ENCODE measurements at places on chromosomes 11 and 22.

GRCh38 chr11:44766112-44766971 lies 39.6 kb downstream of the TSPAN18 start:
- no peak overlapping the region for H3K4me3 ChIP-seq
- H3K27ac ChIP-seq, result no peak overlapping the region
- no peaks in the 10 kb centered on the region for H3K36me3 ChIP-seq
- no peaks in the 10 kb centered on the region for H3K27me3 ChIP-seq
- peaks cover 15% of the 10 kb centered on the region for H3K4me1 ChIP-seq

- no peaks in the 10 kb centered on the region for H3K27me3 ChIP-seq
- H3K4me3 ChIP-seq, result no peak overlapping the region
- H3K36me3 ChIP-seq, result no peaks in the 10 kb centered on the region
- DNase-seq, result no peak
- H3K4me1 ChIP-seq, result no peaks in the 10 kb centered on the region
Measured at GRCh38 chr11:93654226-93654625, 7.3 kb upstream of the CEP295 start.

DNA sequence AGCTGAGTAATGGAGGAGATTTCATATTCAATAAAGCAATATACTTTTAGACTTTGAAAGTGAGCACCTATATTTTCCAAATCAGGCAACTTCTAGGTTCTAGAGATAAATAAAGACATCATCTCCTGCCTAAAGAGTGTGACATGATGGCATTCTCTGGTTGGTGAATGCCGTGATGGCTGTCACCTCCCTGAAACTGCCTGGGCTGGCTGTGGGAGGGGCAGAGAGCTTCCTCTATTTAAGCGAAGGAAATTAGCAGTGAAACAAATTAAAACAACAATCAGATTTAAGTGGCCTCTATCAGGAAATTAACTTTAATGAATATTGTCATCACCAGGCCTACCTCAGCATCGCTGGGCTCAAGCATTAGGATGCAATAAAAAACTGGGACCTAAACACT lies 113.9 kb downstream of the ARL14EP start:
- H3K4me3 ChIP-seq, result no peak overlapping the region
- DNase-seq, result no peak
- no peaks in the 10 kb centered on the region for H3K27me3 ChIP-seq
- H3K27ac ChIP-seq, result no peak overlapping the region
- H3K4me1 ChIP-seq, result no peaks in the 10 kb centered on the region
- H3K36me3 ChIP-seq, result no peaks in the 10 kb centered on the region

GRCh38 chr11:126165311-126165720 lies 46.1 kb downstream of the RPUSD4 start:
- no peak overlapping the region for H3K4me3 ChIP-seq
- peak; percentile 38 for DNase-seq
- no peaks in the 10 kb centered on the region for H3K27me3 ChIP-seq
- H3K36me3 ChIP-seq, result no peaks in the 10 kb centered on the region
- peaks cover 10% of the 10 kb centered on the region for H3K4me1 ChIP-seq

GRCh38 chr11:121670805-121671282 lies 218.1 kb upstream of the SORL1-AS1 start:
- no peaks in the 10 kb centered on the region for H3K4me1 ChIP-seq
- H3K27me3 ChIP-seq, result no peaks in the 10 kb centered on the region
- no peak for DNase-seq
- no peak overlapping the region for H3K27ac ChIP-seq
- no peak overlapping the region for H3K4me3 ChIP-seq
- no peaks in the 10 kb centered on the region for H3K36me3 ChIP-seq

- H3K4me1 ChIP-seq, result no peaks in the 10 kb centered on the region
- no peak overlapping the region for H3K27ac ChIP-seq
- no peak for DNase-seq
- H3K4me3 ChIP-seq, result no peak overlapping the region
- no peaks in the 10 kb centered on the region for H3K36me3 ChIP-seq
Measured at GRCh38 chr11:120220747-120221037, 9.9 kb downstream of the OAF start.

- no peak overlapping the region for H3K27ac ChIP-seq
- no peak for DNase-seq
- H3K4me3 ChIP-seq, result no peak overlapping the region
- no peaks in the 10 kb centered on the region for H3K27me3 ChIP-seq
Measured at GRCh38 chr22:32596471-32596870, 121.9 kb downstream of the FBXO7 start.

DNA sequence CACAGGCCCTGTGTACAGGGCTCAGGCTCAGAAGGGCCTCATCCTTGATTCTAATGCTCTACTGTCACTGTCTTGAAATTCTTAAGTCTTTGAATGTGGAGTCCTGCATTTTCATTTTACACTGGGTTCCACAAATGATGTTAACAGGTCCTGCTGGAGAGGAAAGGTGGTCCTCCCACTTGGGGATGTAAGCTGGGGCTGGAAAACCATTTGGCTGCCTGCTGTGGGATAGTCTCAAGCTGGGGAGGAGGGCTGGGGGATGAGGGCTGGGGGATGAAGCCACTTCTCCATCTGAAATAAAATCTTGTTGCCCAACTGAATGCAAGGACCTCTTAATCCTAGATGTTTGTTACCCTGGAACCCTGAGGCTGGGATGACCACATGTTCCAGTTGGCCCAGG lies 423.0 kb downstream of the TENM4 start:
- H3K27me3 ChIP-seq, result no peaks in the 10 kb centered on the region
- no peak for DNase-seq
- no peak overlapping the region for H3K4me3 ChIP-seq

DNA sequence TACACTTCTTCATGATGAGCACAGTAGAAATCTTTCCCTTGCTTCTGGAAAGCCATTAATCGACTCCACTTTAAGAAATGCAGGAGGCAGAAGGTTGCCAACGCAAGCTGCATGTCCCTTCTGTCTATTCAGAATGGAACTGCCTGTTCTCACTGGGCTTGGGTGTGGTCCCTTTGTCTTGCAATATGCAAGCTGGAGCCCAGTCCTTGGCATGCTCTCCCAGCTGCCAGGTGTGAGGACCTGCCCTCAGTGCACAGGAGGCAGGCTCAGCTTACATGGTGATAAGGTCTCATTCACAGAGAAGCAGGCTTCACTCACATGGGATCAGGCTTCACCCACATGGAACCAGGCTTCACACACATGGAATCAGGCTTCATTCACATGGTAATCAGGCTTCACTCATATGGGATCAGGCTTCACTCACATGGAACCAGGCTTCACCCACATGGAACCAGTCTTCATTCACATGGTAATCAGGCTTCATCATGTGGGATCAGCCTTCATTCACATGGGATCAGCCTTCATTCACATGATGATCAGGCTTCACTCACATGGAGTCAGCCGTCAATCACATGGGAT lies 59.2 kb upstream of the USP47 start:
- H3K4me3 ChIP-seq, result no peak overlapping the region
- H3K27me3 ChIP-seq, result no peaks in the 10 kb centered on the region
- no peaks in the 10 kb centered on the region for H3K4me1 ChIP-seq
- H3K36me3 ChIP-seq, result no peaks in the 10 kb centered on the region
- H3K27ac ChIP-seq, result no peak overlapping the region

- no peaks in the 10 kb centered on the region for H3K4me1 ChIP-seq
- no peaks in the 10 kb centered on the region for H3K27me3 ChIP-seq
- no peak for DNase-seq
- H3K36me3 ChIP-seq, result peaks cover 3% of the 10 kb centered on the region
- H3K27ac ChIP-seq, result no peak overlapping the region
Measured at GRCh38 chr11:43853781-43854180, 26.9 kb upstream of the ALKBH3 start.

DNA sequence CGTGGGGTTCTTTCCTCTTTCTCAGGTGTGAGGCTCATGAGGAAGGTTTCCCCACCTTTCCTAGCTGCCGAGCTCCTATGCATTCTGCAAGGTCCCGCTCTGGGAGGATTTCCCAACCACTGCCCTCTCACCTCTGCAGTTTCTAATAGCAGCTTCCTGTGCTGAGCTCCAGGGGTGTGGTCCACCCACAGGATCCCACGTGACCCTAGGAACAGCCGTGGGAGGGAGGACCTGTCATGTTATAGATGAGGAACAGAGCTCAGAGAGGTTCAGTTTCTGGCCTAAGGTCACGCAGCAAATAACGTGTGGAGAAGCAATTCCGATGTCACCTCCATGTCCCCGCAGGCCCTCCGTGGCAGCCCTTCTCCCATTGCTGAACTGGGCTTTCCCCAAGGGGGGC lies 38.5 kb downstream of the FLRT1 start:
- no peak overlapping the region for H3K4me3 ChIP-seq
- no peak for DNase-seq
- H3K27me3 ChIP-seq, result peaks cover 42% of the 10 kb centered on the region
- no peak overlapping the region for H3K27ac ChIP-seq

- peaks cover 66% of the 10 kb centered on the region for H3K27me3 ChIP-seq
- H3K4me3 ChIP-seq, result no peak overlapping the region
- no peak for DNase-seq
- no peaks in the 10 kb centered on the region for H3K36me3 ChIP-seq
Measured at GRCh38 chr11:124736736-124737135, 3.0 kb upstream of the NRGN start.

GRCh38 chr11:21909145-21909544 lies 283.7 kb upstream of the ANO5 start:
- H3K4me1 ChIP-seq, result no peaks in the 10 kb centered on the region
- H3K27ac ChIP-seq, result no peak overlapping the region
- no peak for DNase-seq
- peaks cover 1% of the 10 kb centered on the region for H3K27me3 ChIP-seq
- H3K4me3 ChIP-seq, result no peak overlapping the region

DNA sequence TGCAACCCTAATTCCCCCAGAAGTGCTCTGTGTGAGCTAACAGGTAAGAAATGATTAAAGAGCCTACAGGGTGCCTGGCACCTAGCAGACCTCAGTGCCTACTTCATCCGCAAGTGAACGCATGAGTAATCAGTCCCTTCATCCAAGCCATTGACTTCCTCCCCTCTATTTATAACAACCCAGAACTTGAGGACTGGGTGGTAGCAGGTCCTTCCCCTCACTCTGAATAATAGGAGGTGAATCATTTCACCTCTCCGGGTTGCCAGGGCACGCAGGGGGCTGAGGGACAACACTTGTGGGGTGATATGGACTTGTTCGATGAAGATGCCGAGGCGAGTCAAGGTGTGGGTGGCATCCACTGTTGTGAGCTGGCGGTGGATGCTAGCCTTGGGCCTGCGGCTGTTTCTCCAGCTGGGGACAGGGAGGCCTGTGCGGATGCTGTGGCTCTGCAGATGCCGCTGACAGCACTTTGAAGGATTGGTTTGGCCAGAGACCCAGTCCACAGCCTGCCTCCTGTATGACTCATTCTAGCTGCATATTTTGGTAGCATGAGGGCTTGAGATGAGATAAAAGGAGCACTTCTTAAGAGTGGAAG lies 11.7 kb upstream of the SORL1-AS1 start:
- no peak overlapping the region for H3K4me3 ChIP-seq
- no peaks in the 10 kb centered on the region for H3K36me3 ChIP-seq
- 0 out of 2 replicates have a peak overlapping the region, but pooled peaks have one; percentile 1 for H3K27ac ChIP-seq
- H3K4me1 ChIP-seq, result peaks cover 32% of the 10 kb centered on the region

DNA sequence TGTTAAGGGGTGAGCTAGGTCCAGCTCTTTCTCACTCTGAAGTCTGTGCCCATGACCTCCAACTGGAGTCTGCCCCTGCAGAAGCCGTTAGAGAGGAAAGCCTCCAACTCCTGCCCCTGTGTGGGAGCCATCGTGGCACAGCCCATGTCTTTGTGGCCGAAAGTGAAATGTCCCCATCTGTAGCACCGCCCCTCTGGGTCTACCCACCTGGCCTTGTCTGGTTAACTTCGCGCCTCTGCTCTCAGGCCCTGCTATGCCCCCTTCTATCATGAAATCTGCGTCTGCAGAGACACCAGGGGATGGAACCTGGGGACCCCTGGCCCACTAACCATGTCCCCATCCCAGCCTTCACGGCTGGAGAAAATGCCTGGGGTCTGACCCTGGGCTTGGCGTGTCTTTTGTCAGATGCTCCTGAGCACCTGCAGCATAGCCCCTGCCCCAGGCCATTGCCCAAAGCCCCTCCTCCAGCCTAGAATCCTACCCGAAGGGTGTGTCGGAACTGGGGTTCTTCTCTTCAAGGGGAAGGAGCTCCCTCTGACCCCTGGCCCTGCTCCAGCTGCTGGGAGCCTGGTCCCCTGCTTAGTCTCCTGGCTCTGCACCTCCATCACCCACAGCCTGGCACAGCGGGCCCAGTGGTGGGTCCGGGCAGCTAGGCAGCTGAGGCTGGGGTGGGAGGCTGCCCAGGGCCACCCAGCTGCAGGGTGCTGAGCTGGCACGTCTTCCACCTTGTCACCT lies 35.8 kb upstream of the HMOX1 start:
- no peak for DNase-seq
- no peak overlapping the region for H3K27ac ChIP-seq
- H3K27me3 ChIP-seq, result no peaks in the 10 kb centered on the region
- no peak overlapping the region for H3K4me3 ChIP-seq
- H3K4me1 ChIP-seq, result no peaks in the 10 kb centered on the region

DNA sequence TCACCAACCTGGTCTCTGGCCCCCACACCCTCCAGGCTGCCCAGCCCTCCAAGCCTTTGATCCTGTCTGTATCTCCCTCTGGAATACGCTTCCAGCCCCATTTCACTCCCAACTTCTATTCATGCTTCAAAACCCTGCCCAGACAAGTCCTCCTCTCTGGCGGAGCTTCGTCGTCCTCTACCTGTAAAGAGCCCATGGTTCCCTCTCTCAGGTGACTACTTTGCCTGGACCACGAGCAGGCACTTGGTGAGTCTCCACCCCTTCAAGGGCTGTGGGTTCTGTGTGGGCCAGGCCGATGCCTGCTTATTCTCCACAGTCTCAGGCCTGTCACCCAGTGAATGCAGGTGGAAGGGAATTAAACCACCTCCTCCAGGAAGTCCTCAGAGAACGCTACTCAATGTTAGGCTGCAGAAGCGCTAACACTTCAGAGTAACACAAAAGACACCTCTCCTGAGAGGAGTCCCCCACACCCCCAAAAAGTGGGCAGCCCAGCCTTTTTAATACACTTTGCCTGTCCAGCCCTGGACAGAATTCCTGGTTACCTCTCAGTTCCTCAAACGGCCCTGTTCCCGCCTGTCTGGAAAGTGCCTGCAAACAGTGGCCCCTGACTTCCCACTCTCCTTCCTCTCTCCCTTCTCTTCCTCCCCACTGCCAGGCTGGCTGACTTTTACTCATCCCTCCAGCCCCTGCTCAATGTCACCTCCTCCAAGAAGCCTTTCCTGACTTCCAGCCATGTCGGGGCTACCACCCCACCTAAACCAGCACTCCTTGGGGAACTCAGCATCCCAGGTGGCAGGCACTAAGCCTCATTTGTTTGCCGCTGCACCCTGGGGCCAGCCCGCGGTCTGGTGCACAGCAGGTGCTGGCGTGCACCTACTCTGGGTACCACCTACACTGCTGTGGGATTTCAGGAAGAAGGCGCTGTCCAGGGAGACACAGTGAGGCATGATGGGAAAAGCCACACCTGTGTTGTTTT lies 9.0 kb downstream of the RAC2 start:
- H3K36me3 ChIP-seq, result no peaks in the 10 kb centered on the region
- no peaks in the 10 kb centered on the region for H3K4me1 ChIP-seq
- no peaks in the 10 kb centered on the region for H3K27me3 ChIP-seq

- no peak overlapping the region for H3K4me3 ChIP-seq
- no peak for DNase-seq
- H3K36me3 ChIP-seq, result peaks cover 43% of the 10 kb centered on the region
- H3K27me3 ChIP-seq, result no peaks in the 10 kb centered on the region
Measured at GRCh38 chr11:59187587-59187986, 15.7 kb downstream of the DTX4 start.
